Nephron progenitor cell (in vitro differentiated cells): ENCODE measurements at places on chromosomes 1 and 21.

GRCh38 chr1:230031131-230031530 is 35.9 kb upstream of the GALNT2 start:
- DNase-seq, result no peak
- H3K4me3 ChIP-seq, result no peak overlapping the region

- H3K27ac ChIP-seq, result peak within 1 kb of the TSS; percentile 97
- H3K27me3 ChIP-seq, result no peaks in the 10 kb centered on the region
- peak within 1 kb of the TSS; percentile 80 for H3K4me3 ChIP-seq
- DNase-seq, result peak; percentile 83
- H3K4me1 ChIP-seq, result peaks cover 95% of the 10 kb centered on the region
Observed at GRCh38 chr1:113978863-113979702, at the start of gene OLFML3. TSS of gene OLFML3 (plus strand) at chr1:113979474. CDS start at chr1:113979517, 43 bp downstream.

DNA sequence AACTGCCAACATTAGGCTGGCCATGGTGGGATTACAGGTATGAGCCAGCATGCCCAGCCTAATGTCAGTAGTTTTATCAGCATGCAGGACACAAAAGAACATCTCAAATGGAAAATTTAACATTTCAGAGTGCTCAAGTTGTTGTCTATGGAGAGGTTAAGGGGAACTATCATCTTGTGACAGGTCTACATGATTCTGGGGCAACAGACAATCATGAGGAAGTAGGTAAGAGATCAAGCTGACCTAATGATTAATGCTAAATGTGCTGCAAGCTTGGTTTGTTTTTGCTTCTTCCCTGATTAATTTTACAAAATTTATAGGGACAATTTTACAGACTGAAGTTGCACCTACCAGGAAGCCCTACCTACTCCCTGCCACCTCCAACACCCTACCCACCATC is 36.6 kb downstream of the FMO4 start:
- peaks cover 7% of the 10 kb centered on the region for H3K4me1 ChIP-seq
- H3K36me3 ChIP-seq, result no peaks in the 10 kb centered on the region

DNA sequence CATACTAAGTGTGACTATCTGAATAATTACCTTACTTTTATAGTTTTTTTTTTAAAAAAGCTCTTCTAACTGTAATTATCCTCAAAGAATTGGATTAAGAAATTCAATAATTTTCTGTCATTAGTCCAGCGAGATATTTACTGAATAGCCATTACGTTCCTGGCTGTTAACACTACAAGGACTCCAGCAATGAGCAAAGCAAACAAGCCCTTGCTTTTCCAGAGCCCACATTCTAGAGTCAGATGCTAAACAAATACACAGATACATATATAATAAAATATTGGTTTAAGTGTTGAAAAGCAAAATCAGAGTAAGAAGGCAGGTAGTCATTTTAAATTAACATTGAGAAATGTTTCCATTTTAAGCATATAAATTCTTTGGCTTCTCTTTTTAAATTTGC is 118.4 kb downstream of the ATF6 start:
- peaks cover 11% of the 10 kb centered on the region for H3K36me3 ChIP-seq
- H3K4me1 ChIP-seq, result peaks cover 5% of the 10 kb centered on the region
- H3K4me3 ChIP-seq, result no peak overlapping the region
- H3K27ac ChIP-seq, result no peak overlapping the region

- no peaks in the 10 kb centered on the region for H3K27me3 ChIP-seq
- no peak overlapping the region for H3K4me3 ChIP-seq
- H3K4me1 ChIP-seq, result no peaks in the 10 kb centered on the region
- H3K36me3 ChIP-seq, result no peaks in the 10 kb centered on the region
- H3K27ac ChIP-seq, result no peak overlapping the region
Observed at GRCh38 chr1:160623862-160624261, 23.0 kb downstream of the SLAMF1 start.

DNA sequence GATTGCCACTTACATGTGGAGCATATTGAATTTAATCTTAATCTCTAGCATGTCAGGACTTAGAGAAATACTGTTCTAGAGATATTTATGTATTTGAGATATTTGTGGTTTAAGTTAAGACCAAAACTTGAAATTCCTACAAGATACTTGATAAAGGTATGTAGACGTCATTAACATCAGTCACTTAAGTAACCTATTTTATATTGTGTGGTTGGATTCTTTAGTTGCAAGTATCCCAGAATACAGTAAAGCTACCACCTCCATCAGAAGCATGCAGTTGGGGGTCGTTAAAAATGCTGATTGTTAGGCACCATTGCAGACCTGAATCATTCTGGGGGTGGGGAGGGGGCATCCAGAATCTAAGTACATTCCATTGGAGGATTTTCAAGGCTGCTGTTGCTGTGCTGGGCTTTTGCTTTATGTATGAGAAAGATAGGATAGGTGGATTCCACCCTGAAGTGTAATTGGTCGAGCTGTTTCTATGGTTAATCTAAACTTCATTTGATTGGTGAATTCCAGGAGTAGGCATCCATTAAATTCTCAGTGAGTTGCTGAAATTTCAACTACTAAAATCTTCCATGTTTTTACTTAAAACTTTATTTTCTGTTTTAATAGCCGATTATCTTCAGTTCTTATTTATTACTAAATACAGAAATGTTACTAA is 4.0 kb downstream of the H3-3A start:
- peaks cover 58% of the 10 kb centered on the region for H3K36me3 ChIP-seq
- no peak for DNase-seq
- no peaks in the 10 kb centered on the region for H3K27me3 ChIP-seq
- H3K4me3 ChIP-seq, result peak overlapping the region; percentile 100
- peaks cover 41% of the 10 kb centered on the region for H3K4me1 ChIP-seq
- H3K27ac ChIP-seq, result no peak overlapping the region

- H3K4me3 ChIP-seq, result no peak overlapping the region
- H3K4me1 ChIP-seq, result peaks cover 13% of the 10 kb centered on the region
- no peaks in the 10 kb centered on the region for H3K36me3 ChIP-seq
- peak overlapping the region; percentile 19 for H3K27ac ChIP-seq
Observed at GRCh38 chr1:91948501-91949355, 473 bp upstream of the BRDT start.

GRCh38 chr1:83905315-83905907 is 93.5 kb downstream of the TTLL7 start:
- H3K4me3 ChIP-seq, result no peak overlapping the region
- H3K27me3 ChIP-seq, result no peaks in the 10 kb centered on the region
- no peak overlapping the region for H3K27ac ChIP-seq
- peaks cover 9% of the 10 kb centered on the region for H3K36me3 ChIP-seq
- peak; percentile 4 for DNase-seq
- peaks cover 10% of the 10 kb centered on the region for H3K4me1 ChIP-seq

GRCh38 chr1:158153179-158153578 is 27.5 kb upstream of the CD1D start:
- H3K4me1 ChIP-seq, result peaks cover 20% of the 10 kb centered on the region
- no peak for DNase-seq
- H3K27ac ChIP-seq, result no peak overlapping the region
- H3K4me3 ChIP-seq, result no peak overlapping the region

DNA sequence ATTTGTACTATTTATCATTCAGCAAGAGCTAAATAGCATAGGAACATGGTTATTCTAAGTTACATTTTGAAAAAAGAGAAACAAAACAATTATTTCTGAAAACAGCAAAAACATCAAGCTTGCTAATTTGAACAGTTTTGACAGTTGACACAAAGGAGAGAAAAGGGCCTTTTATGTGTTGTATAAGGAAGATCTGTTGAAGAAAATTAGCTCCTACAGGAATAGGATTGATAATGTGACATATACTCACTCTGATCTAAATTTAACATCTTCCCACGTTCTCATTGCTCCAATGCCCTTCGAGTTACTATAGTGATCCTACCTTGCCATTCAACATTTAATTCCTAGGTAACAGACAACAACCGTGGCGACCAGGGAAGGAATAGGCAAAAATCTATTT is 61.4 kb upstream of the BTG3 start:
- H3K4me1 ChIP-seq, result peaks cover 8% of the 10 kb centered on the region
- no peak overlapping the region for H3K27ac ChIP-seq
- H3K27me3 ChIP-seq, result peaks cover 5% of the 10 kb centered on the region

DNA sequence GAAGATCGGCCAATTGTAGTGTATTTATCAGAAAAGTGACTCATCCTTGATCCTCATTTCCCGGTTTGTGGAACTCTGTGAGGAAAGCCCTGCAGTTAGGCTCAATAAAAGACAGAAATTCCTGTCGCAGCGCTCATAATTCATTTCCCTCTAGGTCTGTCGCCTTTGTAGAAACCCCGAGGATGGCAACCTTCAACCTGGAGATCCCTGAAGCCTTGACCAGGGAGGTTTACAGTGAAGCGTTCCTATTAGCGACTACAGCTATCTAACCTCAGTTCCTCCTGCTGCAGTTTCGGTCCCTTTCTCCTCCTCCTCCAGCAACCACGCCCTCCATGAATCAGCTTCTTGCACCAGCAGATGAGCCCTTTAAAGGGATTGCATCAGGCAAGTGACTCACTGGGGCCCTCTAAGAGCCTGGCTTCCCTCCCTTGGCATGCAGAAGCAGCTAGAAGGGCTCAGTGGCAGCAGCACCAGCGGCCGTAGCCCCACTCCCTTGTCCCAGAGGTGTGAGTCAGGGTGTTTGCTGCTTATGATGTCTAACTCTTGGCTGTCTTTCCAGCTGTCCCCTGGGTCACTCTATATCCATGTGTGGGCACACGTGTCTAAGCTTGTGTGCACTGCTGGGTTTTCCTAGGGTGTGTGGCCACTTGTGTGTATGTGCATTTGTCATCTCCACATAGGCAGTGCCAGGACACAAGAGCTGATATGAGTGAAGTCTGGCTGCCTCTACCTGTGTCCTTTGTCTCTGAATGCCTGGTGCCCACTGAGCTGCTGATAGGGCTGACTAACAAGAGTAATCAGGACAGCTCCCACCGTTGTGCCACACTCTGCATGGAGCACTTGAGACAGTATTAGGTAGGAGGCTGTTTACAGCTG is 779 bp upstream of the STK40 start:
- peak overlapping the region; percentile 88 for H3K4me3 ChIP-seq
- H3K27me3 ChIP-seq, result no peaks in the 10 kb centered on the region
- peaks cover 46% of the 10 kb centered on the region for H3K4me1 ChIP-seq
- H3K36me3 ChIP-seq, result peaks cover 9% of the 10 kb centered on the region
- H3K27ac ChIP-seq, result peak overlapping the region; percentile 83
- peak; percentile 35 for DNase-seq

GRCh38 chr1:214476229-214476985 is 75.0 kb downstream of the PTPN14 start:
- no peak overlapping the region for H3K4me3 ChIP-seq
- no peaks in the 10 kb centered on the region for H3K27me3 ChIP-seq
- H3K36me3 ChIP-seq, result peaks cover 24% of the 10 kb centered on the region
- DNase-seq, result no peak
- H3K27ac ChIP-seq, result peak overlapping the region; percentile 92

DNA sequence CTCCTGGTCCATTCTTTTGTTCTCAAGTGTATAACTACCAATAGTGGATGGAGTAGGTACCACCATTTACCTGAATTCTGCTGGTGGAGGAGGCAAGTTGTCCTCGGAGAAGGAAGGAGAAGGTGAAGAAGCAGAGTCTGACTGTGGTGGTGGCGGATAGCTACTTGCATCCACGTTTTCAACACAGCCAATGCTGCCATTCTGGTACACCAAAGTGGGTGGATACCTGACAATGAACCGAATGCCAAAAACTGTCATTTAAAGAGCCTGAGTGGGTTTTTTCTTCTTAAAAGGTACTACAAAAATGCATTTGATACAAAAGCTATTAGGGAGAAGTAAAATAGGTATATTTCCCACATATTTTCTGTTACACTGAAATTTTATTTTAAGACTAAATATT is 20.1 kb downstream of the GPR3 start:
- H3K36me3 ChIP-seq, result peaks cover 72% of the 10 kb centered on the region
- H3K4me3 ChIP-seq, result no peak overlapping the region
- H3K27me3 ChIP-seq, result no peaks in the 10 kb centered on the region
- H3K27ac ChIP-seq, result no peak overlapping the region

- no peaks in the 10 kb centered on the region for H3K4me1 ChIP-seq
- no peak for DNase-seq
Observed at GRCh38 chr1:160558660-160559380, 20.5 kb downstream of the CD84 start.

GRCh38 chr1:53402891-53403655 is 56.1 kb upstream of the DMRTB1 start:
- no peaks in the 10 kb centered on the region for H3K36me3 ChIP-seq
- H3K4me3 ChIP-seq, result no peak overlapping the region
- H3K4me1 ChIP-seq, result peaks cover 55% of the 10 kb centered on the region
- H3K27me3 ChIP-seq, result peaks cover 12% of the 10 kb centered on the region
- no peak overlapping the region for H3K27ac ChIP-seq

- peak overlapping the region; percentile 33 for H3K4me3 ChIP-seq
- peaks cover 4% of the 10 kb centered on the region for H3K27me3 ChIP-seq
- peaks cover 69% of the 10 kb centered on the region for H3K4me1 ChIP-seq
- DNase-seq, result no peak
- peak overlapping the region; percentile 66 for H3K27ac ChIP-seq
Observed at GRCh38 chr1:172394141-172394751, 26.2 kb upstream of the C1orf105 start.

DNA sequence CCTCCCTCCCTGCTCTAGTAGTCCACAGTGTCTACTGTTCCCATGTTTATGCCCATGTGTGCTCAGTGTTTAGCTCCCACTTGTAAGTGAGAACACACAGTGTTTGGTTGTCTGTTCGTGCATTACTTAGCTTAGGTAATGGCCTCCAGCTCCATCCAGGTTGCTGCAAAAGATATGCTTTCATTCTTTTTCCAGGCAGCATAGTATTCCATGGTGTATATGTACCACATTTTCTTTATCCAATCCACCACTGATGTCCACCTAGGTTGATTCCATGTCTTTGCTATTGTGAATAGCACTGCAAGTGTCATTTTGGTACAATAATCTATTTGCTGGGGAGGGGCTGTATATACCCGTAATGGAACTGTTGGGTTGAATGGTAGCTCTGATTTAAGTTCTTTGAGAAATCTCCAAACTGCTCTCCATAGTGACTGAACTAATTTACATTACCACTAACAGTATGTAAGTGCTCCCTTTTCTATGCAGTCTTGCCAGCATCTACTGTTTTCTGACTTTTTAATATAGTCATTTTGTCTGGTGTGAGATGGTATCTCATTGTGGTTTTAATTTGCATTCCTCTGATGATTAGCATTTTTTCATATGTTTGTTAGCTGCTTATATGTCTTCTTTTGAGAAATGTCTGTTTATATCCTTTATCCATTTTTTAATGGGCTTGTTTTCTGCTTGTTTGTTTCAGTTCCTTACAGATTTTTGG is 191.9 kb upstream of the DMRTA2 start:
- peaks cover 6% of the 10 kb centered on the region for H3K4me1 ChIP-seq
- DNase-seq, result no peak
- no peak overlapping the region for H3K27ac ChIP-seq
- H3K27me3 ChIP-seq, result no peaks in the 10 kb centered on the region
- H3K4me3 ChIP-seq, result no peak overlapping the region
- peaks cover 12% of the 10 kb centered on the region for H3K36me3 ChIP-seq

DNA sequence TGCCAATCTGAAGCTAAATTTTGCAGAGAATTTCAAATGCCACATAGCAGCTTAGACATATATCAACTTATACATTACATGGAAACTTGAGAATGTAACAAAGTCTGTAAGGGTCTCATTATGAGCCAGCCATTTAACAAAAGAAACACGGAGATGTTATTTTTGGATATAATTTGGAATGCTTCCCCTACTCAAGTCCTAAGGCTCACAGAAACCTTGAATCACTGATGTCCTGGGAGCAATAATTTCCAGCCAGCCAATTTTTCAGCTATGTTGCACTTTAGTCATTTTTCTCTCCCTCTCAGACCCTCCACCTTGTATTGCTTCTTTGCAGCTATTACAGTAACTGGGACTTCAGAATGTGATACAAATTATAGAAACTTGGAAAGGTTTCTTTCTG is 56.9 kb downstream of the EIF2B3 start:
- no peak overlapping the region for H3K4me3 ChIP-seq
- H3K27ac ChIP-seq, result no peak overlapping the region
- H3K36me3 ChIP-seq, result peaks cover 33% of the 10 kb centered on the region
- no peak for DNase-seq
- H3K27me3 ChIP-seq, result no peaks in the 10 kb centered on the region
